Ecto neural progenitor cell (in vitro differentiated cells): ENCODE measurements at places on chromosomes 2 and 18.

GRCh38 chr2:238458651-238459050 is 31.9 kb downstream of the ASB1 start:
- no peak for DNase-seq

- DNase-seq = no peak
Observed at GRCh38 chr2:39782591-39782990, 3.5 kb upstream of the THUMPD2 start.

DNA sequence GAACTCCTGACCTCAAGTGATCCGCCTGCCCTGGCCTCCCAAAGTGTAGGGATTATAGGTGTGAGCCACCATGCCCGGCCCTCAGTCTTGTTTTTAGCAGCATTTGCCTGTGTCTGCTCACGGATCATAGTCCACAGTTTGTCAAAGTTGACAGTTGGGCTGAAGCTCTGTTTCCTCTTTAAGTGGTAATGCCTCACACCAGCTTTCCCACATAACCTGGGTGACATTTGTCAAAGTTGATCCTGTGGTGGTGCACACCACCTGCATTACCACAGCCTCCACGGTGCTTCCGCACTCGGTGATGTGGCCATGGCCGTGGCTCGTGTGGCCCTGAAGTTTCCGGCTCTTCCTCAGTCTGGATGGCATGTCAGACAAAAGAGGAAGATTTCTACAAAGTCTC is 27.1 kb downstream of the RAB31 start:
- no peak for DNase-seq

- DNase-seq = no peak
Observed at GRCh38 chr2:54945391-54946219, 104.6 kb downstream of the RTN4 start.

- peak; percentile 22 for DNase-seq
Observed at GRCh38 chr2:235921508-235922191, 246.5 kb downstream of the GBX2 start.

GRCh38 chr2:218006741-218007140 is 3.9 kb upstream of the TNS1 start:
- no peak for DNase-seq

DNA sequence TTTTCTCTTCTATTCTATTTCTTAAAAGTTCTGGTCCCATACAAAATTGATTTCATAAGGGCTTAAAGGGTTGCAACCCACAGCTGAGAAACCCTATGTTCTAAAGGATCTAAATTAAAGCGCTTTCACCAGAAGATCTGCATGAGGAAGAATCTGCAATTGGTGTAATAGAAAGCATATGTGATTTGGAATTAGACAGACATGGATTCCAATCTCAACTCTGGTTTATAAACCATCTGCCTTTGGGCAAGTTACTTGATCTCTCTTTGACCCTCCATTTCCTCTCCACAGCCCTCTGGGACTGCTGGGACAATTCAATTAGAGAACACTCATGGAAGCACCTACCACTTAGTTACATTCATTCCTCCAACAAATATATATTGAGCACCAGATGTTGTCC is 178.7 kb downstream of the ANTXR1 start:
- no peak for DNase-seq

GRCh38 chr2:68943581-68944568 is 8.8 kb downstream of the GKN2 start:
- peak; percentile 74 for DNase-seq

DNA sequence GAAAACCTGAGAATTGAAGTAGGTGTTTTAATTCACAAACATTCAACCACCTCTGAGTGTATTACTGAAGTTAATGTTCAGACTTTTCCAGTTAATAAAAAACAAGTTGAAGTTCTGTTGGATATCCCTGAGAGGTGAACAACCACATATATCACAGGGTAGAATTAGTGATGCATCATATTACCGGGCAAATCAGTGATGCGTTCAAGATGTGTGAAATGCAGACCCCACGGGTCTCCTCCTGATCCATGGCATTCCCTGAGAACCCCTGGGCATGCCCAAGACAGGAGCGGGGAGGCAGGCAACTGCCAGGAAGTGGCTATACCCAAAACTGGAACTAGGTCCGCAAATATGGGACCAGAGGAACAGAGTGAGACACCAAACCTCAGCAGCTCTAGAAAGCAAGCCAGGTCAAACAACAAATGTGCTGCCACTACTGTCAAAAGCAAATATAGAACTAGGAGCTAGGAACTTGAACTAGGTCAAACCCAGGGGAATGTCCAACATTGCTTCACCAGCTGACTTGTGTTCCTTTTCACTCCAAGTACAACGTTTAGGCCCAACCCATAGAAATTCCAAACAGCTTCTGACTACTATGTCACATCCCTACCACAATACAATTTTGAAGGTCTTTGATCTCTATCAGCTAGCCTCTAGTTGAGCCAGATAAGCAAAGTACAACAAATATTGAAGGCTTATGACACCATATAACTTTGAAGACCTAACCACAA is 20.2 kb downstream of the PSTPIP2 start:
- DNase-seq = no peak

- DNase-seq = no peak
Observed at GRCh38 chr2:153990771-153991170, 119.0 kb downstream of the GALNT13 start.

DNA sequence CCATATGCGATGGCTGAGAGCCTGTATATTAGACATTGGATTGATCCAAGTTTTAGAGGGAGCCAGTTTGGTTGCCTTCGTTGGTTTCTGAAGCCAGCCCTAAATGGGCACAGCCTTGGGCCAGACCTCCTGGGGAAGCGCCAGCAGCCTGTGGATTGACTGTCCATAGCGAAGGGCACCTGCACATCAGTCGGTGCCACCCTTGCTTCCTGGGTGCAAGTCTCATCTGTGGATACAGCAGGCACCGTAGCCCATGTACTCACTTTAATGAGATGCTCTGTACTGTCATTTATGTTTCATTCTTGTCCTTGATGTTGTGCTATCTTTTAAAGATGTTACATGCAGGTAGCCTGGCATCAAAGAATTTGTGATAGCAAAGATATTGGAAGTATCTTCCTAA is 536.4 kb upstream of the NRP2 start:
- DNase-seq = no peak

DNA sequence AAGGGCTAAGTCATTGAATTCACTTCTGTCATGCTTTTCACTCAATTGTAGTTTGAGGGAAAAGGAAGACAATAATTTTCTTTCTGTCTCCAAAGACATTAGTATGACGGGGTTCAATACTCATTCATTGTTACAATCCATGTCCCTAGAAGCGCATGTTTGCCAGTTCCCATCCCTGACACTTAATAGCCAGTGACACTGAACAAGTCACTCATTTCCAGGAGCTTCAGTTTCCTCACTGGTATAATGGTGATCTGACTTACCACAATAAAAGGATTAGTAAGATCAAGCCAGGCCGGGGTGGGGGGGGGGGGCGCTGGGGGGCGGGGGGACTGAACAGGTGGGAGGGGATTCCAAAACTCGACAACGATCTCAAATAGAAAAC is 144.8 kb upstream of the MAP3K20 start:
- DNase-seq = no peak

- DNase-seq = no peak
Observed at GRCh38 chr18:50836521-50836957, 16.7 kb upstream of the MRO start.

- no peak for DNase-seq
Observed at GRCh38 chr2:27370816-27371620, 602 bp downstream of the SNX17 start.

GRCh38 chr2:69546646-69547045 is 96.9 kb downstream of the AAK1 start:
- DNase-seq = no peak

- no peak for DNase-seq
Observed at GRCh38 chr2:78870343-78870967, 155.0 kb upstream of the REG3G start.

DNA sequence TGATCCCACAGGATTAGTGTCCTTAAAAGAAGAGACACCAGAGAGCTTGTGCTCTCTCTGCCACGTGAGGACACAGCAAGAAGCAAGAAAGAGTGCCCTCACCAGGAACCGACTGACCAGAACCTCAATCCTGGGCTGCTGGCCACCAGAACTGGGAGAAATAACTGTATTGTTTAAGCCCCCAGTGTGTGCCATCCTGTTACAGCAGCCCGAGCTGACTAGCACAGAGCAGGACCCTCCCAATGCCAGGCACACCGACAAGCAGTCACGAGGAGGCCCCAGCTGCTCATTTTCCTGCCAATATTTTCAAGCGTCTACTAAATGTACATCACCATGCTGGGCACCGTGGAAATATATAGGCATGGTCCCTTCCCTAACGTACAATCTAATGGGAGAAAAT is 17.1 kb downstream of the FAM178B start:
- DNase-seq = no peak

DNA sequence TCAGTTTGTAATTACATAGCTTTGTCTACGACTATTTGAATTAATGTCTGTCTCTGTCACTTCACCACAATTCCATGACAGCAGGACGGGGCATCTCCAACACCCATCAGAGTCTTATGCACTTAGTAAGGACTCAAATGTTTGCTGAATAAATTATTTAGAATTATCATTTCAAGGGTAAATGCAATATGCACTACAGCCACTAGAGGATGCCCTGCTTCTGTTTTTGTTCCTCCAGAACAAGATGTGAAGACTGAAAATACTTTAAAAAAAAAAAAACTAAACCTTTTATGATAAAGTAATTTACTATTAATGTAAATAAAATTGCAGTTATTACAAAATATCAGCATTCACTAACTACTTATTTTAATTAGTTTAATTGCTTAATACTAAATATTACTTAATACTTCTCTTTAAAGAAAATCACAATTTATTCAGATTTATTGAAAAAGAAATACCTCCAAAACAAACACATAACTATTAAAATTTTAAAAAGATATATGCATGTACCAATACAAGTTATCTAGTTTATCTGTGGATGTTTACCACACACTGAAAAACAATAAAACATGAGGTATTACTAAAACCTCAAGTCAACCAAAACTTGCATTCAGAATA is 3.2 kb downstream of the PIGN start:
- DNase-seq = no peak

DNA sequence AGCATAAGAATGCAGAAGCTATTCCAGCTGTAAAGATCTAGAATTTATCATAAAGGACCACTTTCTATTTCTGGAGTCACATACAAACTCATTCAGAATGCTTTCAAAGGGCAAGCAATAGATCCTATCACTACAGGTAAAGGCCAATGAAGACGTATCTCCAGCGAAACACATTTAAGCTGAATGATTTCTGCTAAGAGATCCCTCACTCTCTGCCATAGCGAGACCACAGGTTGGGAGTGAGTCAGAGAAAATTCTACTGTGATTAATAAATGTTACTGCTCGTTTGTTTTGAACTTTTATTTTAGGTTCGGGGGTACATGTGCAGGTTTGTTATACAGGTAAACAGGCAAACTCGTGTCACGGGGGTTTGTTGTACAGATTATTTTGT is 72.5 kb upstream of the NFU1 start:
- no peak for DNase-seq

DNA sequence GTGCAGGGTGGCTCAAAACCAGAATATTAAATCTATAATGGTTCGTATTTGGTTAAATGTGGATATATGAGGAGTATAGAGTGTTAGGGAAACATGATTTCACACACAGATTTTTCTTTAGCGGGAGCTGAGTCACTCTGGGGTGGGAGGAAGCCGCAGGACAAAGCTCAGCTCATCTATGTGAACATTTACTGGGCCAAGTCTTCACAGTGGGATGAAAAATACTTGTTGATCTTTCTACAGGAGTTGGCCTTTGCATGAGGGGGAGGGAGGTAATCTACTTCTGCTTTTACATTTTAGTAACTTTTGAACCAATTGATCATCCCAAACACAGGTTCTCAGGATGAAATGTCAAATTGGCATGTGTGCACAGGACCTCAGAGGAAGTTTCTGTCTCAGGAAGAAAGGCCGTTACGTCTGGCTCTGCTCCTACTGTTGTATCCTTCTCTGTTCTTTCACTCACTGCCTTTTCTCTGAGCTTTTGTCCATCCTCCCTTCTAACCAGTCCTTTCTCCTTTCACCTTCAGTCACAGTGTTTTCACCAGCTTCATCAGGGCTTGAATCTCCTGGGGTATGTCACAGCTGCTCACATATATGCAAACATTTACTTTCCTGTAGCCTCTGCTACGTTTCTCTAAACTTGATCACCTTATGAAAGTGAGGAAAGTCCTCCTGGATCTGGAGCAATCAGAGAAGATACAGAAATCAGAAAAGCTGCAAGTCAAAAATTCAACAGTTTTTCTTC is 943.3 kb upstream of the FANCL start:
- DNase-seq = no peak

DNA sequence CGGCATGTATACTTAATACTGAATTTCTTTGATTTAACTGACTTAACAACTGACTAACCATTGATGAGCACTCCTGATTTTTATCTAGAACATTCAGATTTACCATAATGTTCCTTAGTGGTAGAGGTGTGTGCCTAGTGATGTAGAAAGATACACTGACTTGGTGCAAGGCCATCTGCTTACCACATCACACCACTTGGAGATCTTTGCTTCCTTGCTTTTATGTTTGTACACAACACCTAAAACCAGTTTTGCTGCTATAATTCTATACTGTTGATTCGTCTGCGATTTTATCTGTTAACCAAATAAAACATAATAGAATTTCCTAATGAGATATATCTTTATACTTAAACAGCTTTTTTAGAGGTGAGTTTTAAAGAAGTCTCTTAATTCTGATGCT is 3.9 kb upstream of the FARP2 start:
- DNase-seq = no peak

DNA sequence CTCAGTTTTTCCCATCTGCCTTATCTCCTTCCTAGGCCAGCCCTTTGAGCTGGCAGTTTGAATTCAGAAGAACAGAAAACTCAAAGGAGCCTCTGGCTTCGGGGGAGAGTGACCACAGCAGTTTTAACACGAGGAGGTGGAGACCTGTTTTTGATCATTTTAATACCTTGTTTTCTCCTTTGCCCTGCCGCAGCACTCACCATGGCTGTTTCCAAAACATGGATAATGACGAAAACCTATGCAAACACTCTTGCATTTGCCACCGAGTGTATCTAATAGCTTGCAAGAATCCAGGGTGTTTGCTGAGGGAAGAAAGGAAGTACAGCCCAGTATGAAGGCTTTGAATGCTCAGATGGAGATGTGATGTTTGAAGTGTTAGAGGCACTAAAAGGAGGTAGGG is 167.1 kb downstream of the PRKCE start:
- no peak for DNase-seq

GRCh38 chr2:73359915-73360697 is 25.5 kb upstream of the ALMS1 start:
- no peak for DNase-seq

GRCh38 chr2:26458365-26459042 is 19.4 kb downstream of the OTOF start:
- DNase-seq = peak; percentile 28

DNA sequence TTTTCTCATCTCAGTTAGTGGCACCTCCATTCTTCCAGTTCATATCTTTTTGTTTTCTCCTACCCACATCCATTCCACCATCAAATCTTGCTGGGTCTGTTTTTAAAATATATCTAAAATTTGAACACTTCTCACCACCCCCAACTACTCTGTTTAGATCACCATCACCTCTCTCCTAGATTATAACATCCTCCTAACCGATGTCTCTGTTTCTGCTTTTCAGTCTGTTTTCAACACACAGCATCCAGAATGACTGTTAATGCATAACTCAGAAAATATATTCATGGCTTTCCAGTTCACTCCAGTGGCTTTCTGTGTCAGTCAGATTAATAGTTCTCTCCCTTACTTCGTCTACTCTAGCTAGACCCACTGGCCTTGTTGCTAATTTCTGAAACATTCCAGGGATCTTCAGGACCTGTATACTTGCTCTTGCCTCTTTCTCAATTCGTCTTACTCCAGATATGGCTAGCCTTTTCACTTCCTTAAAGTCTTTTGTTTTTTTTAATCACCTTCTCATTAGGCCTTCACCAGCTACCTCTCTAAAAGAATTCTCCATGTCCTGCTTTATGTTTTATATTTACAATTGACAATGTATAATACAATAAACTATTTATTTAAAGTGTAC is 105.3 kb downstream of the COMMD1 start:
- no peak for DNase-seq
